ENCODE measurements at places on chromosomes 5 and 9. TPM values are rescaled to one million over a fixed set of nuclear protein-coding genes. Genes with fewer than 3 reads are reported as not detected.

Gene PCDHB11
- total RNA-seq, result 2.7 TPM

Gene CDKN2B
- total RNA-seq, result 9.9 TPM

Gene PCSK1
- total RNA-seq, result 0.11 TPM

Gene NUTM2G
- not detected for total RNA-seq

Gene PCDHGC5
- 1.3 TPM for total RNA-seq

Gene CCIN
- total RNA-seq, result 1.0 TPM

Gene WDR31
- 1.3 TPM for total RNA-seq

Gene ABLIM3
- total RNA-seq, result 40.9 TPM

Gene PLCXD3
- 2.1 TPM for total RNA-seq

Gene CDH6
- total RNA-seq, result 5.3 TPM

Gene ADAMTS13
- total RNA-seq, result 1.3 TPM

Gene LPCAT1
- total RNA-seq, result 32.4 TPM

Gene CMYA5
- 8.4 TPM for total RNA-seq

Gene ENTR1
- 26.2 TPM for total RNA-seq

Measured in esophagus muscularis mucosa (tissue), 4 donors.